ENCODE measurements at places on chromosomes 2 and 18.

DNA sequence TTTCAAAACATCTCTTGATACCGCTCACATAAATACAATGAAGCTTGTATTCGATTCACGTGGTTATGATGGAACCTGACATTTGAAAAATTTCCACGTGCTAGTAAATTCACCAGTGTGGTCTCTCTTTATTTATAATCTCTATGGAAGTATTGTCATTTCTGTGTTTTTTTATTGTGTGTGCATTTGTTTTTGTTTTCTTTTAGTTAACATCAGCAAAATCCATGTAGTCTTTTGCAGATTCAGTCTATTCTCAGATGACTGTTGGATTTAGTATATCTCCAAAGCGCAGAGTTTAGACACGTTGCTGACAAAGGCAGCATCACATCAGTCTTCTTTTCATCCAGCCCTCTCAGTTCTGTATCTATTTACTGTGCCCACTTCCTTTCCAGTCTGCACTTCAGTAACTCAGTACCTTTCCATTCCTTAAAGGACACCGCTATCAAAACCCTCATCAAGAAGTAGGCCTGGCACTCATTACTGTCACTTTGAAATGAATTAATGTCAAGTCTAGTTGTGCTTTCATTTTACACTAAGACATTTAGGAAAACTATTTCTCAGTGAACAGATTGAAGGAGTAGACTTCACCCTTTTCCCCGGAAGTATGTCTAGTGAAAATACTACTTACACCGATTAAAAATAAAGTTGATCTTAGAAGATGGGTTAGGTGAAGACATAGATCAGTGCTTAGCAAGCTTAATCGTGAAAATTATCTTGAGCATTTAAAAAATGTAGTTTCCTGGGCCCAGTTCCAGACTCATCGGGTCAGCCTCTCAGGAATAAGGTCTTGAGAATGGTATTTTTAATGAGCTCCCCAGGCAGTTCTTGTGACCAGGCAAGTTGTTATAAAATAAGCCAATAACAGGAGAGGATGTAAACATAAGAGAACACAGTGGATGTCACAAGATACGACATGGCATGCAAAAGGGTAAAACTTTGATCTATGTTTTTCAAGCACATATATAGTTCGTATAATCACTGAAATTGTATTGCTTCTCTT lies 506.8 kb upstream of the ZEB2 start:
- DNase-seq, result no peak

DNA sequence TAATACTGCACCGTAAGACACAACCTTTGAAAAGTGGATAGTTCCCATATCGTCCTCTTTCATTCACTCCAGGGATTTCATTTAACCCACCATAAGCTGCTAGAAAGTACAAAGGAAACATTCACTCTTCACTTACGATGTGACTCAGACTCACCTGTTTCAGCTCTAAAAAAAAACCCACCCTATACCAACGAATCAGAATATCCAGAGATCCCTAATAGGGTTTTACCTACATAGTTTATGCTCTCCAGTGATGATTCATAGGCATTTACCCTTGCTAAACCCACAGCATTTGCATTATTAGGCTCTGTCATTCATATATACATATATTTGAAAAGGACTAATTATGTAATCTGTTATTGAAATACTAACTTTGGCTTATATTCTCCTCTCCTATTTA lies 60.2 kb downstream of the PRPF40A start:
- no peak for DNase-seq

- no peak for DNase-seq
Measured at GRCh38 chr18:23146861-23147469, 11.7 kb downstream of the CABLES1 start.

GRCh38 chr2:26352892-26353291 lies 6.3 kb upstream of the ADGRF3 start:
- no peak for DNase-seq

- no peak for DNase-seq
Measured at GRCh38 chr2:100924520-100925451, 77.3 kb upstream of the RPL31 start.

DNA sequence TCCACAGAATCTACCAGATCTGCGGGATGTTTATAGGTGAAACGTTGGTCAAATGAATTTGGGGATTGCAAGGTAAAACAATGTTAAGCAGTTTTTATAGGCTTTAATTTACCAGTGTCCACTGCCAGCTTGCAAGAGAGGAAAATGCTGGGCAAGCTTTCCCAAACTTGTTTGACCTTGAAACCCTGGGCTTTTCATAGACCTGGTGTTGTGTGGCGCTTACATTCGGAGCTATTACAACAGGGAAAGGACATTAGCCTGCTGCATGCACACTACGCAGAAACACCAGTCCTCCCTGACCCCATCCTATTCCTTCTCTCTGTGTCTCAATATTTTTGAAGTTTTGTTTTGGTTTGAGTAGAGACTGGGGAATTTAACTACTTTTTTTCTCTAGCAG lies 59.6 kb upstream of the AGPS start:
- no peak for DNase-seq

- DNase-seq, result no peak
Measured at GRCh38 chr2:57602733-57603132, 443.9 kb upstream of the VRK2 start.

All from NCI-H524 (cell line).